ENCODE measurements at places on chromosomes 7 and 10.

- DNase-seq, result no peak
These were observed 270.5 kb downstream of the CNTNAP2 start for GRCh38 chr7:146387140-146387539.

GRCh38 chr10:112429147-112429546 lies 17.6 kb downstream of the ZDHHC6 start:
- no peak for DNase-seq

GRCh38 chr10:88979153-88979562 lies 11.4 kb upstream of the FAS start:
- DNase-seq, result no peak

DNA sequence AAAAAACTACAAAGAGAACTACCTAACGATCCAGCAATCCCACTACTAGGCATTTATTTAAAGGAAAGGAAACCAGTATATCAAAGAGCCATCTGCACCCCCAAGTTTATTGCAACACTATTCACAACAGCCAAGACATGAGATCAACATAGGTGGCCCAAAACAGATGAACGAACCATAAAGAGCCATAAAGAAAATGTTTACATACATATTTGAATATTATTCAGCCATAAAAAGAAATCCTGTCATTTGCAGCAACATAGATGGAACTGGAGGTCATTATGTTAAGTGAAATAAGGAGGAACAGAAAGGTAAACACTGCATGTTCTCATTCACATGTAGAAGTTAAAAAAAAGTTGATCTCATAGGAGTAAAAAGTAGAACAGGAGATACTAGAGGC lies 15.6 kb upstream of the SLC26A3 start:
- no peak for DNase-seq

- DNase-seq, result no peak
These were observed 149.4 kb upstream of the ZMIZ1 start for GRCh38 chr10:78919181-78919966.

- no peak for DNase-seq
These were observed 18.4 kb upstream of the KLF6 start for GRCh38 chr10:3803295-3803926.

GRCh38 chr10:48731654-48732053 lies 47.0 kb downstream of the WDFY4 start:
- DNase-seq, result no peak

DNA sequence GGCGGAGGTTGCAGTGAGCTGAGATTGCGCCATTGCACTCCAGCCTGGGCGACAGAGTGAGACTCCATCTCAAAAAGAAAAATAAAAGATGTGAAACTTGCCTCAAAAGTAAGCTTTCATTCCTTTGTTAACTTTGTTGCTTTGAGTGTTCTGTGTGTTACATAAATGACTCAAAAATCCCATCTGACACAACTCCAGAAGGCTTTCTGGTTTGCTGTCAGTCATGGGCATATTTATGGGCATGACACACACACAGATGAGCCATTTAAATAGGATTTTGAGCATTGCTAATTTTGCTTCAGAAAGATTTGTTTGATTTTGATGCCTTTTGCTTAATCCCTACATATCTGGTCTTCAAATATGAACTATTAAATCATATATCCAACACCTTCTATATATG lies 82.6 kb downstream of the CACNB2 start:
- DNase-seq, result no peak

DNA sequence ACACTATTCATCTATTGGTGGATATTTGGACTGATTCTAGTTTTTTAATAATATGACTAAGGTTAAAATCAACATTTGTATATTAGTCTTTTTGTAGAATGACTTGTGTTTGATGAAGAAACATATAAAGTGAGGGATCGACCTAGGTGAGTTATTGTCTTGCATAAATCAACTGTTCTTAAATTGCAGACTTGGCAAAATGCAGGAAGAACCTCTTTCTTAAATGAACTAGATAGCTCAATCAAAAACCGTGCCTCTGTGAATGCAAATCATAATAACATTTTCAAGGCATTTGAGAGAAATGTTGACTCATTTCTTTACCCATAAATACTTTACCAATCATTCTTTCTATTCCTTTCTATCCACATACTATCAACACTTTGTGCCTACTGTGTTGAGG lies 101.5 kb upstream of the ANK3 start:
- DNase-seq, result no peak

GRCh38 chr10:121078672-121079102 lies 227.5 kb downstream of the WDR11 start:
- DNase-seq, result no peak

DNA sequence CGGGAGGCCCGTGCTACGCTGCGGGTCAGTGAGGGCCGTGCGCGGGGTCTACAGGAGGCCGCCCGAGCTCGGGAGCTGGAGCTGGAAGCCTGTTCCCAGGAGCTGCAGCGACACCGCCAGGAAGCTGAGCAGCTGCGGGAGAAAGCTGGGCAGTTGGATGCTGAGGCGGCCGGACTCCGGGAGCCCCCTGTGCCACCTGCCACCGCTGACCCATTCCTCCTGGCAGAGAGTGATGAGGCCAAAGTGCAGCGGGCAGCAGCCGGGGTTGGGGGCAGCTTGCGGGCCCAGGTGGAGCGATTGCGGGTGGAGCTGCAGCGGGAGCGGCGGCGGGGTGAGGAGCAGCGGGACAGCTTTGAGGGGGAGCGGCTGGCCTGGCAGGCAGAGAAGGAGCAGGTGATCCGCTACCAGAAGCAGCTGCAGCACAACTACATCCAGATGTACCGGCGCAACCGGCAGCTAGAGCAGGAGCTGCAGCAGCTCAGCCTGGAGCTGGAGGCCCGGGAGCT lies 7.0 kb downstream of the LZTS2 start:
- DNase-seq, result no peak

GRCh38 chr7:119748991-119749390 lies 524.0 kb upstream of the KCND2 start:
- DNase-seq, result no peak

DNA sequence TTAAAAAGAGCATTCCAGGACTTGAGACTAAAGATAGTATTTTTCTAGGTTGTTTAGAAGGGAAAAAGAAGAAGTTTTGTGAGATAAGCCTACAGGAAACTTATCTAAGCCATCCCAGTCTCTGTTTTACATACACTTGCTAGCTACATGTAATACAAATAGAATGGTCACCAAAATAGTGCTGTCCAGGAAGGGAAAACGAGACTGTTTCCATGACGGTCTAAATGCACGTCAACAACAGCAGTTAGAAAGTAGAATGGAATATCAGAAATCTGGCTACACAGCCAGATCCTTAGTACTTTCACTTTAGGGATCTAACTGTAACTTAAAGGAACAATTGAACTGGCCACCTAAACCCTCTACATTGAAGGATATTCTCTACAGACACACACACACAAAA lies 117.6 kb downstream of the TSPAN12 start:
- DNase-seq, result no peak

DNA sequence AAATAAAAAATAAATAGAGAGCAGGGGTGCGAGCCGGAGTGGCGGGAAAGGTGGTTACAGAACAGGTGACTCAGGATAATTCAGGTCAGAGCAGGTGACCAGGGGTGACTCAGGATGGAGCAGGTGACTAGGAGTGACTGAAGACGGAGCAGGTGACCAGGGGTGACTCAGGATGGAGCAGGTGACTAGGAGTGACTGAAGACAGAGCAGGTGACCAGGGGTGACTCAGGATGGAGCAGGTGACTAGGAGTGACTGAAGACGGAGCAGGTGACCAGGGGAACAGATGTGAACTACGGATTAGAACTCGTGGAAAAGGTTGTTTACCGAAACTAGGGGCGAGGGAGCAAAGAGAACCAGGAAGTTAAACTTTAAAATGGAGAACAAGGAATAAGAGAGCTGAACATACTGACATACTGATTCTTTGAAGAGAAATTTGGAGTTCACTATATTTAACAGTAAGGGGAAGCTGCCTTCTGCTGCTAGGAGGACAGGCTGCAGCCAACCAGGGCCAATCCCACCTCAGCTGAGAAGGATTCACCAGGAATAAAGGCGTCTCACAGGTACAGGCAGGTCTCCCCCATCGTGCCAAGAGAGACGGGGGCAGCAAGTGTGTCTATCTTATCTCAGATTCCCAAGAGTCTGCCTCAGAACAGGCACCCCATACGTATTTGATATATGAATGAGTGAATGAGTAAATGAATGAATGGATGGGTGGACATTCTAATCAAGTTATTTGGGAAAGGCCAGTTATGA lies 101.3 kb downstream of the CPXM2 start:
- no peak for DNase-seq

GRCh38 chr10:72796042-72796441 lies 97.5 kb upstream of the OIT3 start:
- no peak for DNase-seq

- DNase-seq, result no peak
These were observed 62.7 kb downstream of the TNRC18 start for GRCh38 chr7:5360971-5361370.

DNA sequence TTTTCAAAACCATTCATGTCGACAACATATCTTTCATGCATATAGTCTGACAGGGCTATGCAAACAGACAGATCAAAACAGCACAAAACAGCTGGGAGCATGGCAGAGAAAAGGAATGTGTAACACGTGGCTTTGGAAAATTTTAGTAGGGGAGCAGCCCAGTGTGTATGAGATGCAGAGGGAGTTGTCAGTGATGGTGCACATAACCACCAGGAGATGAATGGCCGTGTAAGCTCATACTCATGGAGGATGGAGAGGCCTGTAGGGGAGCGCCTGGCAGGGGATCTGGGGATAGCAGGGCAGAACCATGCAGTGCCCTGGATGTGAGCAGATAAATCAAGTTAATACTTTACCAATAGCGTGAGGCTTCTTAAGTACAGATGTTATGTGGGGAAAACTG lies 45.7 kb downstream of the RHOBTB1 start:
- no peak for DNase-seq

- DNase-seq, result no peak
These were observed 155.6 kb upstream of the FAM13C start for GRCh38 chr10:59517996-59518395.

All from HS-27A (cell line).